ENCODE measurements at places on chromosomes 7 and 10.

GRCh38 chr7:55366461-55367070 lies 1.4 kb downstream of the LANCL2 start:
- no peak for DNase-seq

GRCh38 chr7:158956805-158957509 lies 100.6 kb downstream of the DYNC2I1 start:
- DNase-seq, result no peak

DNA sequence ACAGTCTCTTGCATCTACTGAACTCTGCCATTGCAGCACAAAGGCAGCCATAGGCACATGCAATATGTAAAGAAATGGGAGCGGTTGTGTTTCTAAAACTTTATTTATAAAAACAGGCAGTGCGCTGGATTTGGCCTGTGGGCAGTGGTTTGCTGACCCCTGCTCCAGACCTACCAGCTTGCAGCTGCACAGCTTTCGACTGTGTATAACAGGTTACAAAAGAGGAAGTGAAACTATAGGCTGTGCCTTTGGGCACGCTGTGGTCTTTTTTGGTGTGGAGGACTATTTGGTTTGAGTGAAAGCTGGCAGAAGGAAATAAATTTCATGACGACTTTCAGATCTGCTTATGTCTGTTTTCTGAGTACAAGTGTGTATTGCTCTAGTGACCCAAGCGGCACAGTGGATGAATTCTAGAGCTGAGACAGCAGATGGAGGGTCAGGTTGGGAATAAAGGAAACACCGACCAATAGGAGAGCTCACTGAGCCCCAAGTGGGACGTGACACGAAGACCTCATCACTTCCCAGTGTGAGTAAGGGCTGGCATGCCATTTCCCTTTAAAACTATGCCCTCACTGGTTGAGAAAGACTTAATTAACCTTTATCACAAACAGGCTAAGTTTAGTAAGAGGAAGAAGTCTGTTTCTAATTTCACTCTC lies 152.7 kb downstream of the ANK3 start:
- no peak for DNase-seq

DNA sequence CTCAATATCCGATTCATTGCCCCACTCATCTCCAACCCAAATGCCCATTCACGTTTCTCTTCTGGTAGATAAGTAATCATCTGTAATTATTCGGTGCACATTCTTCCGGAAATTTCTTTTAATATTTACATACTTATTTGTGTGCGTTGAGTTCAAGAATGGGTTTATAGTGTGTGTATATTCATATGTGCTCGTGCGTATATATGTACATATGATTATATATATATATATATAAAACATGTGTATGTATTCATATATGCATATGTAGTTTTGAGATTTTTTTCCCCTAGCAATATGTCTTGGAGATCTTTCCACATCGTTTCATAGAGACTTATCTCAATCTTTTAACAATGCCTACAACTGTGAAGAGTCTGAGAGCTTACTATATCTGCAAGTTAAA lies 118.2 kb downstream of the MDFIC start:
- DNase-seq, result no peak

DNA sequence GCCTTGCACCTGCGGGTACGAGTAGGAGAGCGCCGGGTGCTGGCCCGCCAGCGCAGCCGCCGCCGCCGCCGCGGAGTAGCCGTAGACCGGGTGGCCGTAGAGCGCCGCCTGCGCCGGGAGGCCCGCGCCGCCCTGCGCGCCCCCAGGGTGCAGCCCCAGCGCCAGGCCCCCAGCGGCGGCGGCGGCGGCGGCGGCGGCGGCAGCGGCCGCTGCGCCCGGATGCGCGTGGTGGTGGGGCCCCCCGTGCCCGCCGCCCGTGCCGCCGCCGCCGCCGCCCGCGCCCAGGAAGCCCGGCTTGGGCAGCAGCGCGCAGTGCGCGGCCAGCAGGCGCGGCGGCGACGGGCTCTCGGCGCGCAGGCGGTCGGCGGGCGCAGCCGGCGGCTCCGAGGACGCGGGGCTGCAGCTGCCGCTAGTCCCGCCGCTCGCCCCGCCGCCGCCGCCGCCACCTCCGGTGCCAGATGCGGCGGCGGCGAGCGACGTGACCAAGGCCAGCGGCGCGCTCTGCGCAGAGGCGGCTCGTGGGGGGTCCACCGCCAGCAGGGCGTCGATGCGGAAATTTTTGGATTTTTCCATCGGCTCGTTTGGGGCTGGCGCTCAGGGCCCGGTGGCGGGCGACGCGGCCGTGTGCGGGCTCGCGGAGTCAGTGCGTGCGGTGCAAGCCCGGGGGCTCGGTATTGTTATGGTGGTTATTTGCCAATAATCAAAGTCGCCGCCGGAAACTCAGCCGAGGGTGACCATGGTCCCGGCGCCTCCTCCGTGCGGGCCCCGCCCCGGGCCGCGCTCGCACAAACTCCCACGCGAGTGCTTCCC lies 480 bp downstream of the MNX1 start:
- DNase-seq, result no peak

DNA sequence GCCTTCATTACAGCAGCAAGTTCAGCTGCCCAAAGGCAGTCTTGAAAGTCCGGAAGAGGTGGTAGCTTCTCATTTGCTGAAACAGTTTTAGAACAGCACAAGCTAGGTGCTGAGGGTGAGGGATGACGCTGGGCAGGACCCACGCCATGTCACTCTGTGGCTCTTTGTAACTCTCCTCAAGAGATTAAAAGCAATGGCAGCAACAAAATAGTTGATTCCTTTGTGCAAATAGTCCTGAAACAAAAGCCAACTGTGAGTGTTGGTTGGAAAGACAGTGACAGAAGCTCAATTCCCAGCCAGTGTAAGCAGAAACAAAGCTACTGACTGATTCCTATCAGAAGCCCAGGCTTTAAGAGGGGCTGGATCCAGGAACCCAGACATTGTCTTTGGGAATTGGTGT lies 47.6 kb upstream of the AQP1 start:
- no peak for DNase-seq

DNA sequence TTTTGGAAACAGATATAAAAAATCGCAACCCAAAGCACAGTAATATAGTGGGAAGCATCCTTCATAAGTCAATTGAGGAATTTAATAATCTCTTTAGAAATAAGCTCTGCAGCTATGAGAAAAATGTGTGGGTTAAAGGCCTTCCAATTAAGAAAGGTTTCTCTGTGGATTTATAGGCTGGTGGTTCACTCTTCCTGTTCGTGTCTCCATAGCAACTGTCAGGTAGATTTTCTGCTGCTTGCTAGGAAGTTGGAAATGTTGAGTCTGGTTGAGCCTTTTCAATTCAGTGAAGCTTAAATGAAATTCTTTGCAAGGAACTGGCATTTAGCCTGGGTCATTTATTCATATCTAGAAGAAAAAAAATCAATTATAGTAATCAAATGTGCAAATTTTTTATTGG lies 652.8 kb upstream of the CELF2 start:
- DNase-seq, result no peak

DNA sequence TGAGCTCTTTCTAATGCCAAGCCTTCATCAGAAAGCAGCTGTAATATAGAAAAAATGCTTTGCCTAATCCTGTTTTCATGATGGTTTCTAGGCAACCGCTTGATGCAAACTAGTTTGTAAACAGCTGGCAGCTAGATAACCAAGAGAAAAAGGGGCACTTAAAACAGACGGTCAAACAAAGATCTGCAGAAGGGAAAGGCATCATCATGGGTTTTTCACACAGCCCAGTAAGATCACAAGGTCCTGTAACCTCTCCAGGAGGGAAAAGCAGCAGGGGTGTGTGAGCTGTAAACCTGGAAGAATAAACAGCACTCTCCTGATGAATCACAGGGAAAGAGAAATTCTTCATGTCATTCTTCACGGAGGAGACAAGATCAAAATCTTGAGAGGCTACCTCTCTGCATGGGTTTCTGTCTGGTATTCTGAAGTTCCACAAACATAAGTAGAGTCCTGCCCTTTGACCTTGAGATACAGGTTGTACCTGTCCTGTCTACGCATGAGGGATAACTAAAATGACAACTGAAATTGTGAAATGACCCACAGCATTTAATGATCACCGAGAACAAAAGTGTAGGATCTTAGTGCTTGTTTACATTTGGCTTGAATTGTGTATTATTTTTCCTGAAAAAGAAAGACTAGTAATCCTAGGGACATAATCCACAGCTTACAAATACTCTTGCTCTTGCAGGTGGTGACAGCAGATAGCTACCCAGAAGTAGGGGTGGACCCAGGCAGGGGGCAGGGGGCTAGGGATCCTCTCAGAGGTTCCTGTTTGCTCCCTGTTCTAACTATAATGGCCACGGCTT lies 48.0 kb downstream of the CREB3L2 start:
- DNase-seq, result no peak

DNA sequence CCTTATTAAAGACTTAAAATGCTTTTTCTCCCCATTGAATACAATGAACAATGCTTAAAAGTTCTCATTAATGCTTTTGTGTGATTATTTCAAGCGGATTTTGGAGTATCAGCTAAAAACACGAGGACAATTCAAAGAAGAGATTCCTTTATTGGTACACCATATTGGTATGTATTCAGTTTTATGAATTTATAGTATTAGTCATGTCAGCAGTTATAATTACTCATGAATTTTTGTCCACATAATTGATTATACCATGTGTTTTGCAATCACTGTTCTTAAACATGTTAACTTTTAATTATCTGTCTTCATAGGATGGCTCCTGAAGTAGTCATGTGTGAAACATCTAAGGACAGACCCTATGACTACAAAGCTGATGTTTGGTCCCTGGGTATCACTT lies 31.9 kb downstream of the SLK start:
- no peak for DNase-seq

DNA sequence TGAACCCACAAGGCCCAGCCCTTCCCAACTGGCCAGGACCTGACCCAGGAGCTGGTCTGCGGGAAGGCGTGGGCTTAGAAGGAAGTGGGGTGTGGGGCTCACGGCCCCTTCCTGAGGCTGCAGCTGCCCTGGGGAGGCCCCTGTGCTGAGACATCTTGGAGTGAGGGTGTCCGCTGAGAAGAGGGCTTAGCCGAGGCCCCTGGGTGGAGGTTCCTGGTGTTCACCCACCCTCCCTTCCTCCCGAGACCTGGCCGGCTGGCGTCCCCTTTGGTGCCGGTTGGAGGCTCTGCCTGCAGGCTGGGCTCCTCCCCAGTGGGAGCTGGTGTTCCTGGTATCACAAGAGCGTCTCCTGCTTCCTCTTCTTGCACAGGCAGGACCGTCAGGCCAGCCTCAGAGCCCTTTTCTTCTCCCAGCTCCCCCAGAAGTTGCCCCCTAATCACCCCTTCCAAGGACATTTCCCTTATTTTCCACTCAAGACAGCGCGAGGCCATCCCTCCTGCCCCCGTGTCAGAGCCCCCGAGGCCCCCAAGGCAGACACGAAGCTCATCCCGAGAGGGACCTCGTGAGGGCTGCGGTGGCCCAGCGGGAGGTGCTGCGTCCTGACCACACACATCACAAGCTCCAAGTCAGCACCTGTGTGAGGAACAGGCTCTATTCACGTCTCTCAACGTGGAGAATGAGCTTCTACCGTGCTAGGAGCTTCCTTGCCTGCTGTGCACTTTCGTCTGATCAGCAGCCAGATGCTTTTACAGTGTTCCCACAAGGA lies 25.1 kb upstream of the FAM20C start:
- DNase-seq, result no peak

DNA sequence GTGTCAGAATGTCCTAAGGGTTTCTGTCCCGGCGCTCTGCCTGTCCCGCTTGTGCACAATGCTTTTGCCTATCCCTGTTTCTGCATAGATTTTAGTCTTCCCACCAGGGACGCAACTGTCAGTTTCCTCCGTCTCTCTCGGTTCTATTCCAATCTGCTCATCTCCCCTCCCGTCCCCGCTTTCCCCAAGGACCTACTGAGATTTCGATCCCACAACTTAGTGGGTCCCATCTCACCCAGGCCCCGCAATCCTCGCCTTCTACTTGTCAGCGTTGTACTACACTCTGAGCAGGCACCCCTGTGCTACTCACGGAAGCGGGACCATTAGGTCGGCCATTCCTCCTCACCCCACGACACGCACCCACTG lies 519 bp upstream of the ZNF655 start:
- DNase-seq, result no peak

DNA sequence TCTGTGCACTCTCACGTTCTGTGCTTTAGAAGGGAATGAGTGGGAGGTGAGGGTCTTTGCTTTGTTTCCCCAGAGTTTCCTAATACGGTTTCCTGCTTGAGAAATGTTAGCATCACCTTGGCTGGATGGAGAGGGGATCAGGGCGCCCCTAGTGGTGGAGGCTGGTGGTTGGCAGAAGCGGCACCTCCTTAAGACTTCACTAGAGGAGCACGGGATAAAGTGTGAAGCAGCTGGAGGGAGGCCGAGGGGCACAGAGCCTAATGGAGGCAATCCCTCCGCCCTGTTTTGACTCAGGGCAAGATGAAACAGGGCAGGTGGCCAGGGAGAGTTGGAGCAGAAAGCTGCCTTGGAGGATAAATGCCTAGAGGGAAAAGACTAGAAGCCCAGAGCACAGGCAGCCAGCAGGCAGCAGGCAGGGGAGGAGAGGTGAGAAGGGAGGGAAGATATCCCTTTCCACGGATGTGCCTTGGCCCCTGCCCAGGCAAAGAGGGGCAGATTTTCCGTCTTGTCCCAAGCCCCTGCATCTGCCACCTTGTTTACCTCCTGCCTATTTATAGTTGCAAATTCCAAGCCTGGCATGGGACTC lies 56.0 kb upstream of the BTRC start:
- DNase-seq, result peak; percentile 76

DNA sequence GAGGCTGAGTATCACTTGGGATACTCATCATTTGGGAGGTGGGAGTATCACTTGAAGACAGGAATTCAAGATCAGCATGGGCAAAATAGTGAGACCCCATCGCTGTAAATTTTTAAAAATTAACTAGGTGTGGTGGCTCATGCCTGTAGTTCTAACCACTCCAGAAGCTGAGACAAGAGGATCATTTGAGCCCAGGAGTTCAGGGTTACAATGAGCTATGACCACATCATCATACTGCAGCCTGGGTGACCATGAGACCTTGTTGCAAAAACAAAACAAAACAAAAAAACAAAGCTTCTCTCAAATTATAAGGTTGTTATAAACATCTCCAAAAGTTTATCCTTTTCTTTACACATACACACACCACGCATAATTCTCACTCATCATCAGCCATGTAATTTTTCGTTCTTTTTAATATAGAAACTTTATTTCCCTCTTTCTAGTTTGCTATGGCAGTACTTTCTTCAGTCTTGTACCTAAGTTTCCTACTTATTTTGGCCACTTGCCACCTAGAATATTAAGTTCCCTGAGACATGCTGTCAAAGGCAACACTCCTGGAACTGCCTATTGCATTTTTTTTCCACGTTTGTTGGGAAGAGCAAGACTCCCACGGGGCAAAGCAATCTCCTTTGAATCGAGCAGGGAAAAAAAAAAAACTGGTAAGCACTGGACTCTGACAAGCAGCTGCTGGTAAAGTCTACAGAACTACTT lies 37.1 kb downstream of the SKIDA1 start:
- DNase-seq, result no peak

DNA sequence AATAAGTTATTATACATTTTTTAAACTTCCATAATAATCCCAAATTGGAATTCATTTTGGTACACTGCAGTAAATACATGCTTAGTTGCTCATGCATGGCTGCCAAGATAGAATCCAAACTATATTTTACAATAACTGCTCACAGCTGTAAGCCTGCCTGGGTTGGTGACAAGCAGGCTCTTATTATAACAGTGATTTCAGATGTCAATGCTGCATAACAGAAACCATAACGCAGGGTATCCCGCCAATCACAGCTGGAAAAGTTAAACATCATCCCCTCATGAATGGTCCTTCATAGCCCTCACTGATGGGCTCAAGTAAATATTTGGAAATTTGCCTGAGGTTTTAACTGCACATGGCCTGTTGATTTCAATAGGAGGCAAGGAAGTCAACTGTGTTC lies 149.8 kb downstream of the AMPH start:
- no peak for DNase-seq

- DNase-seq, result no peak
Measured at GRCh38 chr10:95388539-95388938, 97.7 kb upstream of the PDLIM1 start.

- no peak for DNase-seq
Measured at GRCh38 chr10:44927352-44927751, 16.2 kb downstream of the TMEM72 start.

All from activated naive CD4-positive, alpha-beta T cell treated with anti-CD3 and anti-CD28 coated beads, Interleukin-2, amount 50 U/mL, for 16 hours (primary cell).